ENCODE measurements at places on chromosomes 3 and 15.

DNA sequence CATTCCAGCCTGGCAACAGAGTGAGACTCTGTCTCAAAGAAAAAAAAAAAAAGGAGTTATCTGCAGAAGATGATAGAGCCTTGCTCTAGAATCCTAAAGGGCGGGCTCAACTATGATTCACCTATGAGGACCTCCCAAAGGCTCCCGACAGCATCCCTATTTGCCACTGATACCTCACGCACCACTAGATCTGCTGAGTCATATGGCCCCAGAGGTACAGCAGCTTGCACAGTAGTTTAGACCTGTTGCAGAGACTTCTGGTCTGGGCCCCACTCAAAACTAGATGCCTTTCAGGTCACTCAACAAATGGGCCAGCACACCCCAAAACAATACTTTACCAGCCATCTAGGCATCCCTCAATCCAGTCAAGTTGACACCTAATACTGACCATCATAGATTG lies 38.1 kb upstream of the PTX3 start:
- no peak for DNase-seq

GRCh38 chr3:4411236-4411635 lies 55.8 kb downstream of the SUMF1 start:
- no peak for DNase-seq

GRCh38 chr15:79373728-79374127 lies 58.4 kb upstream of the MINAR1 start:
- no peak for DNase-seq

DNA sequence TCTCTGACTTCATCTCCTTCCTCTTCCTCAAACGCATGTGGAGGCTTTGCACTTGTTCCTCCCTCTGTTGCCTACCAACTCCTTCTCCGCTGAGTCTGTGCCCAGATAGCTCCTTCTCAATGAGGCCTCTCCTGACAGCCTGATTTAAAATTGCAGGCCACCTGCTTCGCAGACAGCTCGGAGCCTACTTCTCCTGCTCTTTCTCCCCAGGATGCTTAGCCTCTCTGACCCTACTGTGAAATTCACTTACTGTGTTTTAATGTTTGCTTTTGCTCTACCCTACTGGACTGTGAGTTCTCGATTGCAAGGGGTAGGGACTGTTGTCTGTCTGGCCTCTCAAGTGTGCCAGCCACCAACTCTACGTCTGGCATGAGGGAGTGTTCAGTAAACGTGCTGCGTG lies 83.4 kb downstream of the EEFSEC start:
- DNase-seq, result no peak

- peak; percentile 98 for DNase-seq
Measured at GRCh38 chr15:40069178-40070165, 30.5 kb upstream of the SRP14 start.

GRCh38 chr15:98002866-98003265 lies 42.4 kb downstream of the ARRDC4 start:
- DNase-seq, result no peak

DNA sequence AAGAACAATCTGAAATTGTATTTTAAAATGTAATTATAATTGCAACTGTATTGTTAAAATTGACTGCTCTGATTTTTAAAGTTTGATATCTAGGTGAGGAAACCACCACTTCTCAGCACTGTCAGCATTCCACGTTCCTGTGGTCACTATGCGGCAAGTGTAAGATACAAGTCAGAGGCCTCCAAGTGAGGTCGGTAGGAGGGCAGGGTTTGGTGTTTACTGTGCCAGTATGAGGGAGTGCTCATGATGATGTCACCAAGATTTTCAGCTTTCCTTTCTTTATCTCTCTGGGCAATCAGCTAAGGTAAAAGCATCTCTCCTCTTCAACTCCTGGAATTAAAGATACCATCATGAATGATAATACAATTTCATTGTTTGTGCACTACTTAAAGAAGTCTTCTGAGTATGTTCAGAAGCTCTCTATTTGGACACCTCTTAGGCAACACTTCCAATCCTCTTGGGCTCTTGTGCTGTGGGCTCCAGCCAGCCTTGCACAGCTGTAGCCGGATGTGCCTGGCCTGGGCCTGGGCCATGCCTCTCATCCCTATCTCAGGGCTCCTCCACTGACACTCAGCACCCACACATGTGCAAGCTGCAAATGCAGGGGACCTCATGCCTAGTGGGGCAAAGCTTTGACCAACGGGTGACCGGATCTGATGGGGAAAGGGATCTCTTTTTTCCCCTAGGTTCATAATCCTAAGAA lies 42.9 kb downstream of the CCR3 start:
- DNase-seq, result no peak

- DNase-seq, result no peak
Measured at GRCh38 chr3:35665390-35666055, 26.2 kb downstream of the ARPP21 start.

GRCh38 chr3:122989856-122990575 lies 37.5 kb downstream of the SEMA5B start:
- no peak for DNase-seq

DNA sequence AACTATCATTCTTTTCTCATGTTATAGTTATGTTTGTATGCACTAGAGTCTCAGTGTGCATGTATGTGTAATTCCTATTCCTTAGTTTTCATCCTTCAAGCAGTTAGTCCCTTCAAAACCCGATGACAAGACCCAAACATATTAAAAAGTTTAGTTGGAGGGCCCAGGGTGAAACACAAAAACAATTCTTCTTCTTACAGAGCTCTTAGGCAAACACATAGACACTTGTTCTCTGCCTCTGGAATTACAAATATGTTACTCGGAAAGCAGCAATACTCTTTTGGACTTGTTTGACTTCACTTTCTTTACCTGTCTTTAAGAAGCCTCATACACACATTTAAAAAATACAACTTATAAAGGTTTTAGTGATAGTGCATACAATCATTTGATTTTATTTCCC lies 763 bp upstream of the CNTN6 start:
- no peak for DNase-seq

GRCh38 chr15:42955518-42955917 lies 34.9 kb upstream of the TTBK2 start:
- DNase-seq, result peak; percentile 64

- no peak for DNase-seq
Measured at GRCh38 chr15:69104050-69104750, 56.2 kb upstream of the GLCE start.

- no peak for DNase-seq
Measured at GRCh38 chr15:70362350-70362749, 264.6 kb upstream of the TLE3 start.

GRCh38 chr3:37668431-37668817 lies 193.3 kb upstream of the CTDSPL start:
- no peak for DNase-seq

DNA sequence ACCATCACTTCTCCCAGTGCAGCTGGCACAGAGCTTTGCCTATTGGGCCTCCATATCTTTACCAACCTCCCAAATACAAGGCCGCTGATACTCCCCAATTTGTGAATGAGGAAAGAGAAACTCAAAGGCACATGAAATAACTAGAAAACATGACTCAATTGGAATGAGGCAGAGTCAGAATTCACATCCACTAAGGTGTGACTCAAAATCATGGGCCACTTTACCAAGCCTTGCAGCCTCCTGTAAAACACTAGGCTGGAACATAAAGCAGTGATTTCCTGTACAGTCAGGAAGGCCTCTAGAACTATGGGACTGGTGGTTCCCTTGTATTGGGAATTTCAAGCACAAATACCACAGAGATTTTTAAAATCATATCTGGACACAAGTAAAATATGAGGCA lies 128.6 kb downstream of the DCLK3 start:
- no peak for DNase-seq

DNA sequence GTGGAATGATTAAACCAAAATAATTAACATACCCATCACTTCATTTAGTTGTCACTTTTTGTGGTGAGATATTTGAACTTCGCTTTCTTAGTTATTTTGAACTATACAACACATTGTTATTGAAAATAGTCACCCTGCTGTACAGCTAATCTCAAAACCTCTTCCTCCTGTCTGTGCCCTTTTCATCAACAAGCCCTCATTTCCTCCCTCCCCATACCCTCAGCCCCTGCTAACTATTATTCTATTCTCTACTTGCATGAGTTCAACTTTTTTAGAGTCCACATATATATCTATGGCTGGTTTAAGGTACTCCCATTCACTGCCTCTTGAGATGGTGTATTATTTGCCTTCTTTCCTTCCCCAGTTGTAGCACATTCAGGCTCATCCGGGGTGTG lies 32.2 kb downstream of the COL8A1 start:
- no peak for DNase-seq

GRCh38 chr15:81087066-81087465 lies 47.0 kb upstream of the CFAP161 start:
- DNase-seq, result peak; percentile 78

GRCh38 chr3:46703013-46703520 lies 1.9 kb downstream of the TMIE start:
- no peak for DNase-seq

GRCh38 chr15:68620721-68621527 lies 42.1 kb downstream of the CORO2B start:
- peak; percentile 98 for DNase-seq

- no peak for DNase-seq
Measured at GRCh38 chr3:3109407-3110298, 521 bp downstream of the IL5RA start.

GRCh38 chr3:243356-243725 lies 46.8 kb downstream of the CHL1 start:
- peak; percentile 91 for DNase-seq

DNA sequence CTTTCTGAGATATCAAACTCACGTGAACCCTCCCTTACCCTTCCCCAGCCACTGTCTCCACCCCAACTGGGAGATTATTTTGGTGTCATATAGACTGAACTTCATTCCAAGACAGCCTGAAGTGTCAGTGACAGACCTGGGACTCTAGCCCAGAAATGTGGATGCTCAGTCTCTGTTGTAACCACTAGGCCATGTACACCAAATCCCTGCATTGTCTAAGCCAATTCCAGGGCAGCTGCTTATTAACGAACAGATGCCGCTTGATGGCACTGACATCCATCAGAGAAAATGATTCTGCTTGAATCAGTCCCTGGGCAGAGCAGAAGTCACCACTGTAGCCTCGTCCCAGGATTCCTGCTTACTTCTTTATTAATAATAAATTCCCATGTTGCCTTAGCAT lies 305.5 kb downstream of the GRM7 start:
- DNase-seq, result no peak
